Left ventricle myocardium inferior (tissue), 1 donor: ENCODE measurements at places on chromosomes 6 and 20. TPM values are rescaled to one million over a fixed set of nuclear protein-coding genes. Genes with fewer than 3 reads are reported as not detected.
A peak's percentile ranks its signal among the peaks of the same experiment; 100 is the strongest.

GRCh38 chr6:169165561-169166300, 87.9 kb downstream of the THBS2 start:
- no peak for DNase-seq

DNA sequence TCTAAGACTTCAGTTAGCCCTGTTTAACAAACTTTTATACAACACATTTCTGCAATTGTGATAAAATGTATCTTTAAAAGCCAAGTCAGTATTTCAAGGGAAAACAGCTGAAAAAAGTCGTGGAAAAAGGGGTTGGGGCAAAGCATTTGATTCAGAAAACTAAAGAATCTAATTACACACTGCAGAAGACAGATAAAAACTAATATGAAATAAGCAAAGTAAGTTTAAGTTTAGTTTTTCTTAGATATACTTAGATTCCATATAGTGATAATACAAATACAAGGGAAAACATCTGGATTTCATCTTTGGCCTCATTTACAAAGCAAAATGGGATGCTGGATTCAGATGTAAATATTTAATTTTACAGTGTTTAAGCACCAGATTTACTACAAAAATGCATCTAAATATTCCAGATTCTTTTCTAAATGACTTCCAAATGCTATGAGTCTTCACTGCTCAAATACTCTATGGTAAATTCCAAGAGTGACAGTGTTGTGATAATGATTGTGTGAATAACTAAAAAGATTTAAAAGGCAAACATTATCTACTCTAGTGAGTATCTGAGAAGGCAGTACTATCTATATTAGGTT, 1.5 kb upstream of the ADNP start:
- DNase-seq = no peak

- no peak for DNase-seq
Observed at GRCh38 chr6:92568541-92568940, 850.8 kb downstream of the EPHA7 start.

RAET1G gene
- total RNA-seq = 0.19 TPM

- no peak for DNase-seq
Observed at GRCh38 chr6:157962601-157963302, 18.9 kb upstream of the SYNJ2 start.

ZNF391 gene
- total RNA-seq = 1.3 TPM

COL21A1 gene
- 54.3 TPM for total RNA-seq

DNA sequence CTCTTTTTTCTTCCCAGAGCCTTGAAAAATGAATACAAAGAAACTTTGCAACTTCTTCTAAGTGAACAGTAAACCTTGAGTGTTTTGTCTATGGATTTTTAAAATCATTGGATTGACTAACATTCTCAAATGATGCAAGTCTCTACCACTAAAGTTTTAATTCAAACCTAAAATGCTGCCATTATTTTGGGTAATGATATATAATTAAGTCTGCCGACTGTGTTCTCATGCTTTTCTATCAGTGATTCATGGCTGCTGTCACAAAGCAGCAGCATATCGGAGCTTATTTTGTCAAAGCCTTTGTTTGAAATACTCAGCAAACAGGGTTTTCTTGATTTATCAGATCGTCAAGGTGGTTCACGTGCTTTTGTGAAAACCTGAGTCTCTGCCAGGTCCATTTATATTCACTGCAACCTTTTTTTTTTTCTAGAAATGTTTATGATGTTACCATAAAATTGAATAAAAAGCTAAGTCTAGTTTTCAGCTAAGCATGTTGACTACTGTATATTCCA, 96.3 kb downstream of the GJA1 start:
- DNase-seq = no peak

TSPO2 gene
- total RNA-seq = not detected

DNA sequence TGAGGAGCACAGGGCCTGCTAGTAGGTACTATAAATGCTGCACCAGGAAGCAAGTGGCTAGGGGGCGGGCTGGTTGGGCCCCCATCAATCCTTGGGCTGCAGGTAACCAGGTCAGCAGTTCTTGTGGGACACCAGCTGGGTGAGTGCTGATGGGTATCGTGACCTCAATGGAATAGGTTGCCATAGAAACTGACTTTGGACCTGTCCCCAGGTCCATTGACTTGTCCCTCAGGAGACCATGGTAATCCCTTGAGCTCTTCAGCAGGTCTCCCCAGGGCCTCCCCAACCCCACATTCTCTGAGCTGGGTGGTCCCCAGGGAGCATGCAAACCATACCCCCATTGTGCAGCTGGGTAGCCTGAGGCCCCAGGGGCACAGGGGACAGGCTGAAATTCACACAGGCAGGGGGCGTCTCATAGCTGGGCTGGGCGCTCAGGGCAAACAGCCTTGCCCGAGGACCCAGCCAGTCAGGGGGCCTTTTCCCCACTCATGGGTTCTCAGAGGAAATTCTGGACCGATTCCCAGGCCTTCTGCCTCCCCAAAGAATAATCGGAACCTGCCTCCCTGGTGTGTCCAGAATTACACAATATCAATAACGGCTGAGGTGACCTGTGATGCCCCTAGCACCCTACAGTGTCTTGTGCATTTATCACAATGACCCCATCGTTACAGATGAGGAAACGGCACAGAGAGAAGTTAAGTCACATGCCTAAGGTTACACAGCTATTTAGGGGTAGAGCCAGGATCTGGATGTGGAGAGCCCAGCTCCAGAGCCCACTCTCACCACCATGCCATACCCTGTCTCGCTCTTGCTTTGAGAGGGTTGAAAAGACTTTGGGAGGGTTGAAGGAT, 35.9 kb downstream of the SRC start:
- DNase-seq = no peak

DNA sequence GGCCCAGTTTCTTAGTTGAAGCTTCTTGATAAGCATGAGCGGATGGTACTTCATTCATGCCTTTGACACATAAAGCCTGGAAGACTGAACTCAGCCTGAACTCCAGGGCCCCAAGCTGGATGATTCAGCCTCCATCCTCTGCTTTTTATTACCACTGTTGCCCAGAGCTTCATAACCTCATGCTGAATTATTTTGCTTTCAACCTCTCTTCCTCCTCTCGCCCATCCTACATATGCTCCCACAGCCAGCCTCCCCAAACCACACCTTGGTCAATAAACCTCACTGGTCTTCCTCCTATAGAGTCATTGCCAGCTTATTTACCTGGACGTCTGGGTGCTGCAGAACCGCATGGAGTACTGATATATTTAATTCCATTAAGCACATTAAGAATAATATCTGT, 59.4 kb downstream of the SLC35B3 start:
- no peak for DNase-seq

EYA2 gene
- 0.63 TPM for total RNA-seq

DNA sequence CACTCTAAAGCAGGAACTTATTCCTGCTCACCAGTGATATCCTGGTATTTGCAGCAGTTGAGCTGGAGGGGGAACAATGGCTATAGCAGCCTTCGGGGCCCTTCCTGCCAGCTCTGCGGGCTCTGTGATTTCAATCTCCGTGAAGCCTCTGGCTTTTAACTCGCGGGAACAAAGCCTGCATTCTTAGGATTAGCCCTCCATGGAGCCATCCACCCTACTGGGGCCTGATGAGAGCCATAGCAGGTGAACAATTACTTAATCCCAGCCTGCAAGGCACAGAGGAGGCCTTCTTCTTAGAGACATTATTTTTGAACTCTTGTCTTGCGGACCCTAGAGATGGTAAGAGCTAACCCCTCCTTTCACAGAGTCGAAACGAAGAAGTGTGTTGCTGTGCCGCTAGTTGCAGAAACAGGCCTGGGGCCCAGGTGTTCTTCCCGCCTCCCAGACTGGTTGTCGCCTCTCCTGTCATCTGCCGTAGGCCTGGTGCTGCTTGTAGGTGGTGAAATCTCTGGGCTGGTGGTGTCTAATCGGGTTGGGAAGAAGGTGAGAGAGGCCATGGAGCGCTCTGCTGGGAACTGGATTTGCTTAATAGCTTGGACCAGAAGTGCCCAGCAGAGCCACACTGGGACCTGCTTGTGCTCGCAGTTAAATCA, 9.7 kb downstream of the GHRH start:
- DNase-seq = no peak

C6orf132 gene
- total RNA-seq = 1.4 TPM

DNA sequence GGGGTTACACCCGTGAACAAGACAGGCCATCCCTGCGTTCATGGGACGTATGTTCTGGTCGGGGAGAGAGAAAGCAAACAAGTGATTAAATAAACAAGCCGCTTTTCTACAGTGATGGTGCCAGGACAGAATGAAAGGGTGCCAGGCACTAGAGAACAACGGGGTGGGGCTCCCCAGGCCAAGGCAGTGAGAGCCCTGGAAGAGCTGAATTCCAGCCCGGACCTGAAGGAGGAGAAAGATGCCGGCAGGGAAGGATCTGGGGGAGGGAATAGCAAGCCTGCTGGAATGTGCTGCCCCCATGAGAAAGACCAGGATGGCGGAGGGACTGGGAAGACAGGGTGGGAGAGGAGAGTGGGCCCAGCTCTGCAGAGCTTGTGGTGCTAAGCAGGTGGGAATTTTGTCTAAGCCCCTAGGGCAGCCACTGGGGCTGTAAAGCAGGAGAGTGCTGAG, 7.5 kb downstream of the SNAI1 start:
- DNase-seq = no peak

KIF6 gene
- 0.69 TPM for total RNA-seq

GRCh38 chr20:8663424-8663823, 405.5 kb upstream of the PLCB4 start:
- DNase-seq = no peak

GRCh38 chr20:50005471-50005981, 22.7 kb downstream of the SNAI1 start:
- DNase-seq = no peak

HS3ST5 gene
- not detected for total RNA-seq

GRCh38 chr6:170091639-170092579, 199.0 kb downstream of the DLL1 start:
- DNase-seq = no peak

MUC22 gene
- total RNA-seq = 0.08 TPM

GPX5 gene
- total RNA-seq = not detected

DNA sequence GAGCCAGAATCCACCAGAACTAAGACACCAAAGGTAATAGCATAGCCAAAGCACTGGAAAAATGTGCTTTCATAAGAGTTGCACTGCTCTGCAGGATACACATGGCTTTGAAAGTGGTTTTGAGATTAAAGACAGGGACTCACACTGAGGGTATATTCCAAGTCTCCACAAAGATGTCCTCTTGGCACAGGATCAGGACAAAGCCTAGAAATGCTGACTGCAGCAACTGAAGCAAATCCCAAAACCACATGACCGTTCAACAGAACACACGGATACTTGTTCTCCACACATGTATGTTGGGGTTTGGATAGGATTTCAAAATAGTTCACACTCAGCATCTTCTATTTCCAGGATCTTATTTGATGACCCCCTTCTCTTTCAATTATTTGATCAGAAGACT, 364.3 kb upstream of the HSF2 start:
- DNase-seq = no peak

MAS1 gene
- not detected for total RNA-seq

- DNase-seq = no peak
Observed at GRCh38 chr20:60144404-60144803, 186.2 kb downstream of the CDH26 start.

GRCh38 chr6:79570129-79571029, 33.1 kb upstream of the LCA5 start:
- DNase-seq = no peak

DNA sequence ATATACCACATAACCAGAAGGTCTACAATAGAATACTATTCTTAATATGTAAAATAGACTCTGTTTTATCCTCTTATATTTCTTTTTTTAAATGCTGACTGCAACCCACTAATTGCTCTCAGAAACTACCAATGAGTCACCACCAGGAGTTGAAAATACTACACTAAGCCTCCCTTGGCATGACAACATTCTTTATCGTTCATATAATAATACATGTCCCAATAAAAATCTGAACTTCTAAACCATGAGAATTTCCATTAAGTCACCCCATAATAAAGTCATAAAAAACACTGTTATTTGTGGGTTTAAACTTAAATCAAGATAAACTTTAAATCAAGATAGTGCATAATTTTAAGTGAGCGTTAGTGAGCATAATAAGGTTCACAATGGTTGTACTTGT, 4.2 kb downstream of the HACE1 start:
- DNase-seq = no peak

C20orf141 gene
- total RNA-seq = not detected

DNA sequence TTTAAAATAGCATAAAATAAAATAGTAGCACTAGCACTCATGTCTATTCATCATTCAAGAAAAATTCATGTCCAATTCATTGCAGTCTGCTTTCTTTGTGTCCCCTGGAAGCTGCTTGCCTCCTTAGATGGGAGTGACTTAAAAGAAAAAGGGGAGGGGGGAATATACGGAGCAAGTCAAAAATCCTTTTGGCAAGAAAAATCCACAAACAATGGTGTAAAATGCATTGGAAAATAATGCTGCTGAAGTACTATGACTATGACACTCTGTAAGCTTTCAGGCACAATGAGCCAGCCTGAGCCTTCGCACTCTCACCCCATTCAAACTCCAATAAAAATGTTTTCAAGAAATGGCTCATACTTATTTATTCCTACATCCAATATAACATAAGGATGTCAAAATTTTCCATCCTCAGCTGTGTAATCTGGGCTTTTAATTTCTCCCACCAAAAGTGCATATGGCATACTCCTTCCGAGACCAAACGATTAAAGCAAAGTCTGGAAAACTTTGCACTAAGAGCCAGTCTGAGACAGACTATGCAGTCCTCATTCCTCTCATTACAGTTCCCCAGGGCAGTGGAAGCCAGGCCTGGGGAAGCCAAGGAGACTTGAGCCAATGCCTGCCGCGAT, 790 bp downstream of the NEDD9 start:
- DNase-seq = peak; percentile 47

CLVS2 gene
- total RNA-seq = 0.05 TPM

PACRG gene
- total RNA-seq = 10.5 TPM

GRCh38 chr6:38773338-38773737, 58.2 kb downstream of the DNAH8 start:
- DNase-seq = no peak

FAM209A gene
- total RNA-seq = not detected

GRCh38 chr6:119129148-119129967, 50.9 kb upstream of the FAM184A start:
- DNase-seq = no peak

DNA sequence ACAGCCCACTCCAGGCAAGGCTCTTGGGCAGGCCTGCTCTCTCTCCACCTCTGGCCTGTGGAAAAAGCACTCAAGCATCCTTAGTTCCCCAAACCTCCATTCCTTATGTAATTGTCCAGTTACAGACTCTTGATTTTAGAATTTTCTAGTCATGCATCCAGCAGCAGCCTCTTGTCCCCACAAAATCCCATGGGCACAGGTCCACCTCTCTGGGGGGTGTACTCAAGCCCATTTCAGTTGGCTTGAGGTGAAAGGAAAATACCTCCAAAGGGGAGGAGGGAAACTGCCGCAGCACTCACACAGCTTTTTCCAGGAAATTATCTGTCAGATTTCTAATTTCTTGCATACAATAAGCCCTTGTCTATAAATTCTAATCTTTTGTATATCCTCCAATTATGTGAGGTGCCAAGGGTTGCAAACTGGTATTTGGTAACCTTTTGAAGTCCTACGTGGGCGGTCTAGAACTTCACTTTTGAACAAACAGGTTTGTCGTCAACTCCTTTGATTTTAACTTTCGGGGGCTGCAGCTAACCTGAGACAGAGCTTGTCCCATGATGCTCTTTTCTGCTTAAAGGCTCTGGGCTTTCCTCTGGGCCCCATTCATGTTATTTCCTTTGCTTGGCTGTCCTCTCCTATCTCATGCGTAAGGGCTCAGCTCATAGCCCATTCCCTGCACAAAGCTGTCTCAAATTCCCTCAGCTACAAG, 104.7 kb upstream of the CEP85L start:
- no peak for DNase-seq

FOXS1 gene
- total RNA-seq = 1.6 TPM

LPIN3 gene
- 19.9 TPM for total RNA-seq
